Stimulated activated CD8-positive, alpha-beta memory T cell treated with anti-CD3 and anti-CD28 coated beads, Interleukin-4, amount 100 ng/mL, for 4 hours (primary cell): ENCODE measurements at places on chromosomes 7 and 10.

GRCh38 chr7:30237271-30237695 is 47.1 kb upstream of the ZNRF2 start:
- DNase-seq = no peak

DNA sequence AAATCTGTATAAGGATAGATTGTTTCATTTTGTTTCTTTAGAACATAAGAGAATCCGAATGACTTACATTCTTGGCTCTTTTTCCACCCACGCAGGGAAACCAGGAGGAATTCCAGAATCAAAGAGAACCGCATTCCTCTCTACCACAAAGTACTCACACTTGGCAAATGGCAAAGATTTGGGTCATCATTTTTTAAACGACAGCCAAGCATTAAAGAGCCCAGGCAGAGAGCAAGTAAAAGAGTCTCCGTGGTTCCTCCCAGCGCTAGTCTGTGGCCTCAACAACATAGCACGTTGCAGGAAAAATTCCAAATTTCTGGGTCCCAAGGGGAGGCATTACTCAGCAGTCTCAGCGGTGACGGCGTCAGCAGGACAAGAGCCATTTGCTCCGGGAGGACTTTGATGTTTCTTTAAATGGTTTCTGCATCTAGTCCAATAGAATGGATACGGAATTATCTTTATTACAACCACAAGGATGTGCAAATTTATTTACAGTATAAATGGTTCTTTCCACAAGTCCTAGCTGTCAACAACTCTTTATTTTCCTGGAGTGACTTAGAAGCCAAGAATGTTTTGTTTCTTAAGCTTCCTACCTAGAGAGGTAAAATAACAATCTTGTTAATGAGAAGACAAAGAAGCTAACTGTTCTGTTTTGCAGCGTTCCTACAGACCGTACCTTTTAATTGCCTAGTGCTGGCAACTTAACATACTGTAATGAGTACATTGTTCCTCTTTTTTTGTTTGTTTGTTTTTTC is 232.5 kb downstream of the SKIDA1 start:
- no peak for DNase-seq

GRCh38 chr7:41415471-41416207 is 287.3 kb downstream of the INHBA start:
- no peak for DNase-seq

DNA sequence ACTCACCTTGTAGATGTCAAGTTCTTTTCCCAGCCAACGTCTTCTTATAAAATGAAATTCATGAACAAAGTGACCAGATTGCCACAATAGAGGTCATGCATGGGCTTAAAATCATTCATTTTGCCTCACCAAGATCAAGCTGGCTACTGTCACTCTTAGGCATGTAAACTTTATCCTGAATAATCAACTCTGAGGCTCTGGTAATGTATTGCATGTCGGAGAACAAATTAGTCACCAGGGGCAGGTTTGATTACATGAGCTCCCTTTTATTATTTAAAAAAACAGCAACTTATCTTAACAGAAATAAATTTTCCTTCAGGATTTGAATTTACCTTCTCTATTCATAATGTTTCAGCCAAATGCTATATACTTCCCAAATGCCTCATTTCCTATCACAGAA is 112.9 kb upstream of the SP4 start:
- no peak for DNase-seq

DNA sequence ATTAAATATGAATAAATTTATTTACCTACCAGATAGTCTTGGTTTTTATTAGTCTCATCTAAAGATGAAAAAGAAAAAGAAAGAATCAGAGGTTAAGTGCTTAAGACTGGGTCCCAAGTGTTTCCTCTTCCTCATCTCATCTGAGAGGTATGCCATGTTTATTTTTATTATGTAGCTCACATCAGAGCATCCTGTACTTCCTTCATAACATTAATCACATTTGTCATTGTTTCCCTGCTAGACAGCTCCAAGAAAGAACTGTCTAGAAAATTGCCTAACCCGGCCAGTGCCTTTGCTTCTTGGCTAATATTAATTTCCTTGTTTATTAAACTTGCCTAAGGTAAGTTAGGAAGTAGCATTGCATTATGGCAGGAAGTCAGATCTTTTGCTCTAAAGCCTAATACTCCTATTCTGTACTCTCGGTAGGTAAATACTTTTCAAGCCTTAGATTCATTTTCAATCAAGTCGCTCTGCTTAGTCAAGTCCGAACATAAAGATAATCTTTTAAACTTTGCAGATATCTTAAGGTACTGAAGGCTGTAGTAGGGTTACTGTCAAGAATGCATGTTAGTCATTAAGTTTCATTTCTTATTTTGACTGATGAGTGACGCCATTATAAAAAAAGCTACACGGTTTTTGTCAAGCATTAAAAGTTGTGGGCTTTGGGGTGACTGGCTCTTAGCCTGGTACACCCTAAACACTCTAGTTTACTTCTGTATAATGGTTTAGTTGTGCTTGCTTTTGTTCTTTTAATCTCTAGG is 47.4 kb downstream of the ZMYND11 start:
- DNase-seq = no peak

GRCh38 chr10:2296179-2296891 is 559.0 kb upstream of the ADARB2 start:
- no peak for DNase-seq

GRCh38 chr10:2858452-2858851 is 208.9 kb upstream of the PFKP start:
- DNase-seq = no peak

DNA sequence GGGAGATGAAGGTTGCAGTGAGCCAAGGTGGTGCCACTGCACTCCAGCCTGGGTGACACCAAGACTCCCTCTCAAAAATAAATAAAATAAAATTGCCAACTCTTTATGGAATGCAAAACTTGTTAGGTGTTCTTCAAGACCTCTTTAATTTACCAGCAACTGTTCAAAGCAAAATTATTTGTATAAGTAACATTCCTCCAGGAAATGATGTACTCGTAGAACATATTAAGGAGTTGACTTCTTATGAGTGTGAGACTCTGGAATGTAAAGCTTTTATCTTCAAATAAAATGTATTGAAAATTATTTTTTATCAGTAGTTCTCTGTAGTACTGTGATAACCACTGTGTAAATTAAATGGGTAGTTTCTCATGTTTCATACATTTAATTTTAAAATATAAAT is 94.4 kb downstream of the CYP51A1 start:
- DNase-seq = no peak

- DNase-seq = no peak
These were observed 35.5 kb downstream of the GPR141 start for GRCh38 chr7:37719077-37719476.

GRCh38 chr10:70267161-70267933 is 16.5 kb downstream of the NPFFR1 start:
- DNase-seq = no peak

- no peak for DNase-seq
These were observed 897.0 kb upstream of the CELF2 start for GRCh38 chr10:10120671-10121070.

- no peak for DNase-seq
These were observed 85.7 kb downstream of the GRB10 start for GRCh38 chr7:50696810-50697582.

DNA sequence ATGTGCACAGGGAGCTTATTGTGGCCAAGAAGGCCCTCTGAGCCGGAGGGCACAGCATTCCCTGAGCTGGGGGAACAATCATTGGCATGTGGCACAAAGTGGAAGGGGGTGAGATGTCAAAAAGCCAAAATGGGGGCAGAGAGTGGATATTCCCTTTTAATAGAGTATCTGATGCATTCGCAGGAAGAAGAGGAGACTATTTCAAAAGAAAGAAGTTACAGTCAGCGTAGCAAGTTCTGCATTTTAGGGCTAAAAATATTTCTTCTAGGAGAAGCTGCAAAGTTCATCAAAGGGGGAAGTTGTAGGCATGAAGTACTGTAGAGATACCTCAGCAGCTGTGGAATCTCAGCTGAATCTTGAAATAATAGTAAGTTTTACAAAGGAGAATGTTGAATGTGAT is 136.0 kb upstream of the WDR11 start:
- no peak for DNase-seq

DNA sequence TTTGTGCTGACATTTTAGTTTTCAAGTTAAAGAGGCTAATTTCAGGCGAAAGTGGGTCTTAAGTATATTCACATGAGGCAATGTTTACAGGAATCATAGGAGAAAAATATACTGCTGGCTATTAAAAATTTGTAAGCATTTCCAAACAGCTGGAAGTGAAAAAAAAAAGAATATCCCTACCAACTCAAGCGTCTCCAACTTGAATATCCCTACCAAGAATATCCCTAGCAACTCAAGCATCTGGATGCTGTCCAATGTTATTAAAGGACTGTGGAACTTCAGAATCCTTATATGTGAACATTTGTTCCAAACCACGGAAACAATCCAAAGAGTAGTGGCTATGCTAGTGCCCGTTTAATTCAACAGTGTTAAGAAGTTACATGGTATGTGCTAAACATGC is 1303.0 kb downstream of the GATA3 start:
- no peak for DNase-seq

DNA sequence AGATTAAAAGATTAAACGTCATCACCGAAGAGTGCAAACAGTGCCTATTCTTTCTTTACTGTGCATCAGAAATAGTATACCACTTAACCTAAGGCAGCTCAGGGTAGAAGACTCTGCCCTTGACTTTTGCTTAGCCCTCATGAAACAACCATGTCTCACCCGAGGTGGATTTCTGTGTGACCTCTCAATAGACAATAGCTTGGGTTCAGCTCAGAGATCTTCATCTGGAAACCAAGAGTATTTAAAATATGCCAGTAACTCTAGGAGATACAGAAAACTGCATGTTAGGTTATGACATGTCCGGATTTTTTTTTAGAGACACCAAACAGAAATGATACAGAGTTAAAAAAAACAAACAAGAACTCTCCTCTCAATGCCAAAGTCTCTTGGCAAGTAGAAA is 75.8 kb downstream of the JAZF1 start:
- no peak for DNase-seq

- no peak for DNase-seq
These were observed 364.2 kb downstream of the AUTS2 start for GRCh38 chr7:69962186-69963065.

GRCh38 chr10:112711366-112711765 is 238.7 kb upstream of the TCF7L2 start:
- DNase-seq = no peak

GRCh38 chr7:130473876-130474275 is 18.0 kb upstream of the MEST start:
- no peak for DNase-seq

DNA sequence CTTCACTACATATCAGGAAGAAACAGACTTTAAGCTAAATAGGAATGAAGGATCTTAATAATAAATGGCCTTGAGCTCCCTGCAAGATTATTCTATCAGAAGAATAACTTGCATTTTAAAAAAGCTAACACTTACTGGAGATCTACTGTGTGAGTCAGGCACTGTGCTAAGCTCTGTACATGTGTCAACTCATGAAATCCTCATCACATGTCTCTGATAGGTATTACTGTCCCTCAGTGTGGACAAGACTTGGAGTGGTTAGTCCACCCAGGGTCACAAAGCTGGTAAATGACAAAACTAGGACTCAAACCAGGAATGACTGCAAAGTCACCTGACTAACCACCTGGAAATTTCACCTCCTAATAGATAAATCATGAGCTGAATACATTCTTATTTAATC is 57.1 kb upstream of the KCTD7 start:
- no peak for DNase-seq

- DNase-seq = no peak
These were observed 3.2 kb downstream of the PPRC1 start for GRCh38 chr10:102135956-102136526.

DNA sequence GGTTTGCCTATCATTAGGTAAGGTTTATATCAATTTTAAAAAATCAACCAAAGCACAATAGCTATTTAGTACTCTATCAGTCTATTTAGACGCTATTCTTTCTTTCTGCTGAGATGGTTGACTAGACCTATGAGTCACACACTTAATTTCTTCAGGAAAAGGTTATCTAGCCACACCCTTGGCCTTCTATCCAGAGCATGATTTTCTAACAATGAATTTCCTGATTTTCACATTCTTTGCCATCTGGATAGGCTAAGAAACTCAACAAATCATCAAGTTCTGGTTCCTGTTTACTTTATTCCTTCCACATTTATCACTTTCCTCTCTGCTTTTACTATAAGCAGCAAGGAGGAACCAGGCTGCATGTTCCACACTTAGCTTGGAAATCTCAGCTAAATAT is 8.1 kb downstream of the PRPS1L1 start:
- no peak for DNase-seq

- DNase-seq = no peak
These were observed 1132.0 kb upstream of the LRRTM3 start for GRCh38 chr10:65793738-65794425.

DNA sequence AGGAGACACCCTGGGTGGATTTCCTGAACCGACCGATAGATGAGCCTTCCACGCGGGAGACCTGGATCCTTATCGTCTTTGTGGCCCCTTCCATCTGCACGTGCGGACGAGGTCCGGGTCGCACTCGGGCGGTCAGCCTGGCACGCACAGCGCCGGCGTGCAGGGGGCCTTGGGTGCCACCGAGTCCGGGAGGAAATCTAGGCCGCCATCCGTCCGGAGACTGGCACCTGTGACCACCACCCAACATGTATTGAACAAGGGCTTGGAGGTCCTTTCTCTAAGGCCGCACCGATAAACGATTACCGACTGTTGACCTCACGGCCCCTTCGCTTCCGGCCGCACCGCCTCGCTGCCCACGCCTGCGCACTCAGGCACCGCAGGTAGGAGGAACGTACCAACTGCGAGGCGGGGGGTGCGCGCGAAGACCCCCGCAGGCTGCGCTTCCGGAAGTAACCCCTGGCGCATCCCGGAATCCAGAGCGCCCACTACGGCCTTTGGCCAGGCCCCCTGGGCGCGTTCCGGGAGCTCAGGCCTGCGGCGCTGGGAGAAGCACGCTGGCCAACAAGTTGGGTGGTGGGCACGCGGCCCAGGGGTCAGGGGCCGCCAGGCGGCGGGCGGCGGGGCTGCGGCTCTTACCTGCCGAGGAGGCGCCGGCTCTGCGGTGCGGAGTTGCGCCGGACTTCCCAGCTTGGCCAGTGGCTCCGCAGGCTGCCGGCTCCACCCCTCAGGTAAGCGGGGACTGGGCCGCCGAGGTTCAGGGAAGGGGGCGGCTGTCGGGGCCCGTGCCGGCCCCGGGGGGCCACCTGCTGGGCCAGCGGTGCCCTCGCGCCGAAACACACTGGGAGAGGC is at the start of the genes ACTR3C and LRRC61:
TSS of gene ACTR3C (minus strand) at position 713 of the 849 bp plus-strand sequence. CDS start 28,249 bp downstream, outside the sequence.
TSS of gene LRRC61 (plus strand) at position 523 of the 849 bp plus-strand sequence. CDS start 13,507 bp downstream, outside the sequence.
- peak; percentile 35 for DNase-seq
